Esophagus muscularis mucosa (tissue), 4 donors: ENCODE measurements at places on chromosomes 2 and 18. TPM values are rescaled to one million over a fixed set of nuclear protein-coding genes. Genes with fewer than 3 reads are reported as not detected.

DNA sequence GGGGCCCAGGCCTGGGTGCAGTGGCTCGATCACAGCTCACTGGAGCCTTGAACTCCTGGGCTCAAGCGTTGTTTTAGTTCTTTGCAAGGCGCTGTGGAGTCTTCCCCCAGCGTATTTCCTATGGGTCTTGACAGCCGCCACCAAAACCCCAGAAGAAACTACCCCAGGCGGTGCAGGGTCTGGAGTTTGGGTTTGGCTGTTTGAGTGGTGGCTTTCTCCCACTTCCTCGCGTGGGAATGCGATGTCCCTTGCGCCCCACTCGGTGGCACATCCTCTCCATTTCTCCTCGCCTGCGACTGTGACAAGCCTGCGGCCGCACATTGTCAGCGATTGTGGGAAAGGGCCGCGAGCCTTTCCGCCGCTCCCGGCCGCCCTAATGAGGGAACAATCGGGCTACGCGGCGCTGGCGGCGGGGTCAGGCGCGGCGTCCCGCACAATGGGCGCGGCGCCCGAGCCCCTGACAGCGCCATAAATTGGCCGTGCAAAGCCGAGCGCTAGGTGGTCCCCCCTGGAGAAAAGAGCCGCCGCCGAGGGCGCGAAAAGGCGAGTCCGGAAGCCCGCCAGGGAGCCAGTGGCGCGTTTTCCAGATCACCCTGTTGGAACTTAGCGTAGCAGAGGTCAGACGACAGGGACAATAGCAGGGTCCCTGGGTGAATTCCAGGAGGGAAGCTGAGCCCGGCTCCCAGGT lies 194.9 kb upstream of the POU3F3 start:
- H3K4me3 ChIP-seq: peak overlapping the region; percentile 11
- H3K27me3 ChIP-seq: no peaks in the 10 kb centered on the region
- no peak for DNase-seq
- H3K36me3 ChIP-seq: no peaks in the 10 kb centered on the region
- peaks cover 6% of the 10 kb centered on the region for H3K4me1 ChIP-seq

- H3K4me1 ChIP-seq: no peaks in the 10 kb centered on the region
- no peaks in the 10 kb centered on the region for H3K27me3 ChIP-seq
- no peak overlapping the region for H3K27ac ChIP-seq
Observed at GRCh38 chr2:102208774-102209173, 22.0 kb downstream of the IL1RL2 start.

Gene CNTNAP5
- not detected for total RNA-seq

GRCh38 chr18:13242797-13243196 lies 24.2 kb downstream of the LDLRAD4 start:
- no peak overlapping the region for H3K27ac ChIP-seq
- H3K4me3 ChIP-seq: no peak overlapping the region
- peaks cover 12% of the 10 kb centered on the region for H3K4me1 ChIP-seq
- H3K27me3 ChIP-seq: no peaks in the 10 kb centered on the region
- DNase-seq: no peak

DNA sequence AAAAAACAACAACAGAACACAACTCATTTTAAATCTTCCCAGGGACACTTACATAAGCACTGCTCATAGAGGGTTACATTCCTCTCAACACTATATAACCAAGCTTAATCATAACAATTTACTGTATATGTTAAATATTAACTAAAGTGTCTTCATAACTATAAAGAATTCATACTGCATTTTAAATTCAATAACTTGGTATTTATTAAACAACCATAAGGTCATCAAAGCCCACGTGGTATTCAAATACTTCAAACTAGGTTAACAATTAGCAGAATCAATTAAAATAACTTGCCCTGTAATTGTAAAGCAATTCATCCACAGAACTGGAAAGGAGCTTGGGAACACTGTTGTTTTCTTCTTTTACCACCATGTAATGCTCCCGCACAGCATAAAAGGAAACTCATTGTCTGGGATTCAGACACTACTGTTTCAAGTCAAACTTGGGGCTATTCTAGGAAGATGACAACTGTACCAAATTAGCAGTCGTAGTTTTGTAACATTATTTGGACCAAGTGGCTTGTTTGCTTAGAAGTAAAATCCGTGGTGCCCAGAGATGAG lies 10.4 kb downstream of the GAREM1 start:
- H3K4me1 ChIP-seq: peaks cover 17% of the 10 kb centered on the region
- no peak overlapping the region for H3K4me3 ChIP-seq
- no peaks in the 10 kb centered on the region for H3K27me3 ChIP-seq
- DNase-seq: no peak
- H3K36me3 ChIP-seq: no peaks in the 10 kb centered on the region

GRCh38 chr2:197777823-197778407 lies 7.2 kb downstream of the BOLL start:
- no peak overlapping the region for H3K4me3 ChIP-seq
- no peaks in the 10 kb centered on the region for H3K4me1 ChIP-seq
- H3K27me3 ChIP-seq: no peaks in the 10 kb centered on the region
- DNase-seq: no peak
- no peaks in the 10 kb centered on the region for H3K36me3 ChIP-seq
- no peak overlapping the region for H3K27ac ChIP-seq
